Right cardiac atrium (tissue), 5 donors: ENCODE measurements at places on chromosomes 13 and 19. TPM values are rescaled to one million over a fixed set of nuclear protein-coding genes. Genes with fewer than 3 reads are reported as not detected.

DNA sequence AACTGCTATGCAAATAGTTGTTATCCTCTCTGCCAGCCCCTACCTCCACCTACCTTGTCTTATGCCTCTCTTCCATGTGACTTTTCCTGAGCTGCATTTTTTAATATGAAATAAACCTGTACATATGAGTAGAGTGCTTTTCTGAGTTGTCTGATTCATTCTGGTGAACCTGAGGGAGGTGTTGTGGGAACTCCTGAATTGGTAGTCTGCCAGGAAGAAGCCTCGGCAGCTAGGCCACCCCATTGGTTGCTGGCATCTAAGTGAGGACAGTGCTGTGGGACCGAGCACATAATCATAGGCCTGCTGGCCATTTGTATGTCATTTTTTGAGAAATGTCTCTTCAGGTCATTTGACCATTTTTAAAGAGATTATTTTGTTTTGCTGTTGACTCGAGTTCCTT lies 1146.8 kb downstream of the UQCRFS1 start:
- no peak for DNase-seq

TNFRSF19 gene
- 15.6 TPM for polyA plus RNA-seq

ZNF665 gene
- polyA plus RNA-seq, result 1.4 TPM

FBXL12 gene
- 13.9 TPM for polyA plus RNA-seq

DNA sequence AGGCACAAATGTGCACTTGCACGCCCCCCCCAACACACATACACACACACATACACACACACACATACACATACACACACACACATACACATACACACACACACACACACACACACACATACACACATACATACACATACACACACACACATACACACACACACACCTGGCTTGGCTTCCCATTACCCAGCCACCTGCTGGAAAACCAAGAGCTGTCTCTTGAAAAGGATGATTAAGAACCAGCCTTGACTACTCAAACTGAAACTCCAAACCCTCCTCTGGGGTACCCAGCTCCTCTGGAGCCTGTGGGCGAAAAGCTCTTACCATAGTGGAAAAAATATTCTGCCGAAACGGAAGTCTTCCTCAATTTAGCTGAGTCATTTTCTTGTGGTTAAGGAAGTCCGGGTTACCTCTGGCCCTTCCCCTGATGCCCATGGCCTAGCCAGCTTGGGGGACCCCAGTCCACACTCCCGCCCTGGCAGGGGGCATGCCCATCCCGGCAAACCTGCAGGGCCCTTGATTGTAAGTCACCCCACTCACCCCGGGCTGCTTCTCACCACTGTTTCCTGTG lies 21.9 kb downstream of the CEBPA start:
- peak; percentile 28 for DNase-seq

GRCh38 chr19:3374369-3375112 lies 8.2 kb downstream of the NFIC start:
- peak; percentile 91 for DNase-seq

ZNF723 gene
- not detected for polyA plus RNA-seq

- peak; percentile 84 for DNase-seq
Measured at GRCh38 chr19:16327911-16328823, 3.5 kb downstream of the KLF2 start.

DNA sequence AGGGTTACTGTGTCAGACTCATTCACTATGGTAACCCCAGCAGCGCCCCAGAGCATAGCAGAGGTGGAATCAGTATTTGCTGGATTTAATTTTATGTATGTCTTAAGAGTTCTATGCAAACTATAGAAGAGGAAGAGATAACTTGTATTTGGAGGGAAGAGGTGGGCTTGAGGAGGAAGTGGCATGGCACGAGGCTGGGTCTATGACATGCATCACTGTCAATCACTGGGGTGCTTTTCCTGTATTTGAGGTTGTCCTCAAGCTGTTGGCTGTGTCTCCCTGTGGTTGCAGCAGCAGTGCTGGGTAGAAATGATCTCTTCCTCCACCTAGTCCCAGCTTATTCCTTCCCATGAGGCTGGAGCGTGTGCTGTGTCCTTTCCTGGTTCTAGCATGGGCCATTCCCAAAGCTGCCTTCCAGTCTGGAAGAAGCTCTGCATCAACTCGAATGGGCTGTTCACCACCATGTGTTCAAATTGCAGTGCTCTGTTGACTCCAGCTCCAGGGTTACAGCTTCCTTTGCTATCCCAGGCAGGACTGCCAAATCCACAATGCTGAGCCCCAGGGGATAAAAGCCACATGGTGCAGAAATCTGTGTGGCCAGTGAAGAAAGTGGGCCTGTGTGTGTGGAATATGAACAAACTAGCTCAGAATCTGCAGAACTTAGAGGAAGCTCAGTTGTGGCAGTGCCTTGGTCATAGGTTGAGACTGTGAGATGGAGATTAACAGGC lies 73.1 kb upstream of the MTIF3 start:
- no peak for DNase-seq

- no peak for DNase-seq
Measured at GRCh38 chr19:31512181-31512970, 163.1 kb upstream of the TSHZ3 start.

DNA sequence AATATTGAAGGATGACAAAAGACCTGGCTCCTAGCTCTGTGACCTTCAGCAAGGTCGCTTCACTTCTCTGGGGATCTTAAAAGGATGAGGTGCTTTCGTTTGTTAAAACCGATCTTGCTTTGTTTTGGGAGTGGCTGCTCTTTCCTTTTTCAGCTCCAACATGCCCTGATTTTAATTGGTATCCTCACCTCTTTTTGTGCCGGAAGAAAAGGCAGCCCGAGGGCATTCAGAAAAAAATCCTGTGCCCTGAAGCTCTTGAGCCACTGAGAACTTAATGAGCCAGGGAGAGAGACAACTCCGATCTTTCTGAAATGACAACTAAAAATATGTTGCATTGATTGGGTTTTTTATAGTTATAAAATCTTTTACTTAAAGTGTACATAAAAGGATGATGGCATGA lies 19.4 kb downstream of the CLDN10 start:
- DNase-seq, result no peak

CCDC194 gene
- polyA plus RNA-seq, result not detected

GRCh38 chr19:39483141-39483540 lies 2.5 kb downstream of the TIMM50 start:
- DNase-seq, result no peak

DNA sequence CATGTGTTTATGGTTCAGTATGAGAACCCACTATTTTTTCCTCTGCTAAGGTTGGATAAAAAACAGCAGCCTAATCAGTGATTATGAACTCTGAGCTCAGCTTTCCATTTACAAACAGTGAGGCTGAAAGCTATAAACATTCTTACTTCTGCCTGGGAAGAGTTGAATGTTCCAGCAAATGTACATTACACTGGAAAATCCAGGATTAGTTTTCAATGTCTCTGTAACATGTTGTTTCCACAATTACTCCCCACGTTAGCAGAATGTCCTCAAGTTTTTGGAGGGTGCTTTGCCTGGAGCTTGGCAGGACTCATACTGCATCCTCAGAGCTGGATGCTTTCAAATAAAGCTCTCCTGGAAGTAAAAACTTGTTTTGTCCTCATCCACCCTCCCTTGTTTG lies 150.4 kb downstream of the POSTN start:
- no peak for DNase-seq

DNA sequence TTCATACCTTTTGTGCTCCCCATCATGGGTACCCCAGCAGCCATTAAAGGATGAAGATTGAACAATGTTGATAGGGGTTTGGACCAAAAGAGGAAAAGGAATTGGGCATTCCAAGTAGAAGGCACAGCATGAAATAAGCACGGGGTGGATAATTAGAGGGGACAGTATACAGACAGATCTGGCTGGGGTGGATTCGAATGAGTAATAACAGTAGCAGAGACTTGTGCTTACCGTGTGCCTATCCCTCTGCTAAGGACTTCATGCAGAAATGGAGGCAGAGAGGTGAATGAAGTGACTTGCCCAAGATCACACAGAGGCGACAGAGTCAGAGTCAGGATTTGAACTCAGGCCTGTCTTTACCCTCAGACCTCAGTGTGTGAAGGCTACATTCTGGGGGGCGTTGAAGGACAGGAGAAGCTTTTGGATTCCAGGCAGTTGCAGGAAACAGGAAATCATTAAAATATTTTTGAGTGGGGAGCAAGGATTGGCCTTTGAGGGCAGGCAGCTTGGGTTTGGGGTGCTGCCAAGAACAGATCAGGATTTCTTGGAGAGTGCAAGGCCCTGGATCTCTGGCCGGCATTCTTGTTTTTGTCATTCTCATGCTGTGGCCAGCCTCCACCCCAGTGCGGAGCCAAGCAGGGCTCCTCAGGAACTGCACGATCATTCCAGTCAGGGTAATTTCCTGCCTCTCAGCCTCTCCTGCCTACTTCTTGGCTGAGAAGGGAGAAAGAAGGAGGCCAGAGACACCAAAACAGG lies 18.7 kb downstream of the PAF1 start:
- DNase-seq, result peak; percentile 88

RGS9BP gene
- 1.2 TPM for polyA plus RNA-seq

- no peak for DNase-seq
Measured at GRCh38 chr13:102187313-102187712, 214.5 kb downstream of the FGF14 start.

HSH2D gene
- 0.18 TPM for polyA plus RNA-seq
